ENCODE measurements at places on chromosomes 2 and 18.

GRCh38 chr18:75276818-75277609 is 66.4 kb downstream of the TSHZ1 start:
- DNase-seq, result no peak

GRCh38 chr2:55056024-55056521 is 5.8 kb upstream of the RTN4 start:
- no peak for DNase-seq

- DNase-seq, result no peak
Measured at GRCh38 chr2:7891312-7891711, 790.5 kb upstream of the ID2 start.

GRCh38 chr2:9310798-9311197 is 104.2 kb downstream of the ASAP2 start:
- DNase-seq, result no peak

DNA sequence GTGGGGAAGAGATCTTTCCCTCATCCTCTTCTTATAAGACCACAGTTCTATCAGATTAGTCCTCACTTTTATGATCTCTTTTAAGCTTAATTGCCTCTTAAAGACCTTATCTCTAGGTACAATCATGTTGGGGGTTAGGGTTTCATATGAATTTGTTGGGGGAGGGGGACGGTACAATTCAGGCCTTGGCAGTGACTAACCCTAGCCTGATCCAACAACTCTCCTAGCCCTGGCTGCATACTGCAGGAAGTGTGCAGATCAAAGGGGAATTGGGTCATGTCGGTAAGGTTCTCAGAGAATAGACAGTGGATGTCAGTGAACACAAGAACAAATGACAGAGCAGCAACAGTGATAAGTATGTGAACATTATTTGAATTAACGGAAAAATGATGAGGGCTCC is 16.4 kb downstream of the CAPN13 start:
- DNase-seq, result no peak

GRCh38 chr2:41137031-41137430 is 685.1 kb upstream of the SLC8A1 start:
- DNase-seq, result no peak

GRCh38 chr2:100924122-100924519 is 78.0 kb upstream of the RPL31 start:
- DNase-seq, result no peak

- no peak for DNase-seq
Measured at GRCh38 chr2:101850991-101851390, 140.8 kb upstream of the IL1R2 start.

DNA sequence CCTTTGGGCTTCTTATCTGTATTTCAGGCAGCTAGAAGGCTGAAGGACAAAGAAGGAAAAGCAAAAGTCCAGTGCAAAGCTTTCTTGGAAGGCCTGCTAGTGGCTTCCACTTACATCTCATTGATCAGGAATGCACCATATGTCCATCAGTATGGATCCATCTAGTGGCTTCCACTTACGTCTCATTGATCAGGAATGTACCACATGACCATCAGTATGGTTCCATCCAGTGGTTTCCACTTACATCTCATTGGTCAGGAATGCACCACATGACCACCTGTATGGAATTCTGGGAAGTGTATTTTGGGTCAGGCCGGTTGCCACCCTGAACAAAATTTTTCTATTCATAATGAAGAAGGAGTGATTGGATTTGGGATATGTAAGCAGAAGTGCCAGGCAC is 70.6 kb downstream of the LYPD6 start:
- no peak for DNase-seq

GRCh38 chr2:56170988-56171387 is 12.8 kb upstream of the CCDC85A start:
- no peak for DNase-seq

GRCh38 chr2:186992597-186992996 is 143.6 kb upstream of the ZSWIM2 start:
- DNase-seq, result no peak

- no peak for DNase-seq
Measured at GRCh38 chr2:49129034-49129433, 25.3 kb downstream of the FSHR start.

DNA sequence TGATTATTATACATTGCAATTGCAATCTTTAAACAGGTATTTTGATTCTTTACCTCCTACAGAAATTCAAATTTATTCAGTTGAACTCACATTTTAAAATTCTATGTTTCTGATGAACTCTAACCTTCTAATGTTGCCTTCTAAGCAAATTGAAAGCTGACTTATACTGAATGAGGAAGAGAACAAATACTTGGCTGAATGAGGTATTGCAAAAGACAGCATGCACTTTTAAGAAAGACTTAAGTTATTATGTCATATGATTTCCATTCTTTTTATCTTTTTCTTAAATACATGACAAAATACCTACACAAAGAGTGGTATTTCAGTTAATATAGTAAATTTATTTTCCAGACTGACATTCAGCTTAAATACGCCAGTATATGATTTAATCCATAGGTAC is 64.7 kb downstream of the FAM228A start:
- no peak for DNase-seq

DNA sequence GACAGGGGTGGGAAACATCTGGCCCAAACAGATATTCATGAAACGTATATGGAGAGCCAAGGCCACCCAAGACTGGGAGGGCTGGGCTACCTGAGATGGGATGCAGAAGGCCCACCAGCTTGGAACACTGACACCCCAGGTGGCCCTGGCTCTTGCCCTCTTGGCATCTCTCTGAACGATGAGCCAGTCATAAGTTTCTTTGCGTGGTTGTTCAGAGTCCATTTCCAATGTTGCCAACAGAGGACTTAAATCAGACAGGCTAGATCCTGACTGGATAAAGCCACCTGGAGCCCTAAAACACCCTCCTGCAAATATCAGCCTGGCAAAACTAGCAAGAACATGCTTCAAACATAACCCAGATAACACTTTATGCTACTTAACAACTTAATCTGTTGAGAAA is 42.6 kb downstream of the LPIN2 start:
- DNase-seq, result no peak

DNA sequence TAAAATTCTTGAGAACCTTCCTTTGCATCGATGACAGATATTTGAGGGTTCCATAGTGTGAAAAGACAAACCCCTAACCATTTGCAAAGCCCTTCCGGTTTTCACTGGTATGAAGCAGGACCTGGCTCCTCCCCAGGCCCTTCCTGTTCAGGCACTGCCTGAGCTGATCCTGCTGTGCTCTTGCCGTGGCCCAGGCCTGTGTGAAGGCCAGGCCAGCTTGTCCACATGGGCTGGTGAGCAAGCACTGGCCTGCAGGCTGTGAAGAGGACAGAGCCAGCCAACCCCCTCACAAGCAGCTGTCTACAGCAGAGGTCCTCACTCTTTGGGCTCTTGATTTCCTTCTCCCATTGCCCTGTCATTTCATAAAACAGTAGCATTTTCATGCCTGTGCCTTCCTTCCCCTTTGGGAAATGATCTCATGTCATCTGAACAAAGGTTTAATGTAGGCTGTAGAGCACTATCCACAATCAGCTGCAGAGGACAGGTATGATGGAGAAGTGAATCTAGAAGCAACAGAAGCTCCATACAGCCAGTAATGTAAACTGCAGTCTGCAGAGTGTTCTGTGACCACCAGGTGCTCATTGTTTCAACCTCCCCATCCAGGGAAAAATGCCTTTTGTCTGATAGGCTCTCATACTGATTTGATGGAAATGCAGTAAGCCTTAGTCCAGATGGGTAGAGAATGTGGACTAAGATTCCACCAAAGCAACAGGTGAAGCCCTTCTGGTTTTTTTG is 19.8 kb downstream of the MPHOSPH10 start:
- DNase-seq, result no peak

DNA sequence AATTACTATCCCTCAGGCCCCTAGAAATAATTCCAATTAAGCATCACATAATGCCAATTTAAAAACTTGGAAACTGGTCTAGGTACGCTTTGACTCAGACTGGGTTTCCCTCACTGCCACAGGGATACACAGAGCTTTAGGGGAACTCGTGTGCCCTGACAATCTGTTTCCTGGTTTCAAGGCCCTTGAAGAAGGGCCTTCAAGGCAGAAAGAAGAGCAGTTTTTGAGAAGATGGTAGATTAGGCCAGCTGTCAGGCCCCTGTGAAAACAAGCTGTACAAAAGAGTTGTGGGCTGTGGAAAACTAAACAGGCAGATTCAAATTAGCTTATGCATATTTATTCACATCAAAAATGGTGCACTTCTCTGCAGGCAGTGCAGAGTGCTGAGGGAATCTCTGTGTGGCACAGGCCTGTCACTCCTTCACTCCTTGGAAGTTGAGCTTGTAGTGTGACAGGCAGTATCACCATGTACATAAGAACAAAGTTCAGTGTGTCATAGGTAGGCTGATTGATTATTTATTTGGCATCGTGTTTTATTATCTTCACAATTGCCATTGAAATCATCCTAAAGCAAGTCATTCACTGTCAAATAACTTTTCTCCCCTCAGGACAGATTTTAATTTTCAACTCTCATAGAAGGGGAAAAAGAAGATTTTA is 614.4 kb upstream of the GYPC start:
- no peak for DNase-seq

GRCh38 chr2:180699657-180700361 is 280.6 kb upstream of the UBE2E3 start:
- no peak for DNase-seq

DNA sequence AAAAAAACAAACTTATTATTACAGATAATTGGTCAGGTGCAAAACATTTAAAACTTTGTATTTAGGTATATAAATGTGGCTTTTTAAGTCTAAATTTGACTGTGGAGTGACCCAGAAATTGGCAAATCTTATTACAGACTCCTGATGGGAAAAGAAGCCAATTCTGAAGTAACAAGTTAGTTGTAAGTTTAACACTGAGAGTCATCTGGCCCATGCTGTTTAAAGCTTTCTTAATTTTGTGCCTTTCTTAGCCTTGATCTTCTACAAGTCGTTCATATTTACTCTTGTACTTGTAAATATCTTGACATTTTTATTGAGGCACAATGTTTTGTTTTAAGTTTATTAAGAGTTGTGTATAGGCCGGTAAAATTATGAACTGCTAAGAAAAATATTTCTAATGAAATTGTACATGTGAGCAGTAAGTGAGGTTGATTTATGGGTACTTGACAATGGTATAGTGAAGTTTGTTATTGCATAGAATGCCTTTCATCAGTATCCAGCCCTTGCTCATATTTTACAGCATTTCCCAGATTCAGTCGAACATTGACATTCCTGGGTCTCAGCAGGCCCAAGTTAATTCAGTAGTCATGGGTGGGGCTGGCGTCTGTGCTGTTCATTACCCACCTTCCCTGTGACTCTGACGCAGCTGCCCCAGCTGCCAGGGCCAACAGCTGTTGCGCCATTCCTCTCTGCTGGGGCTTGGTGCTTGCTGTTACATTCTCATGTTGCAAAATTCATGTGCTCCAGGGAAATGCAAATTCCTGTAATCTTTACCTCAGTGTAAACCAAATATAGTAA is 121.4 kb downstream of the ZNF236 start:
- no peak for DNase-seq

DNA sequence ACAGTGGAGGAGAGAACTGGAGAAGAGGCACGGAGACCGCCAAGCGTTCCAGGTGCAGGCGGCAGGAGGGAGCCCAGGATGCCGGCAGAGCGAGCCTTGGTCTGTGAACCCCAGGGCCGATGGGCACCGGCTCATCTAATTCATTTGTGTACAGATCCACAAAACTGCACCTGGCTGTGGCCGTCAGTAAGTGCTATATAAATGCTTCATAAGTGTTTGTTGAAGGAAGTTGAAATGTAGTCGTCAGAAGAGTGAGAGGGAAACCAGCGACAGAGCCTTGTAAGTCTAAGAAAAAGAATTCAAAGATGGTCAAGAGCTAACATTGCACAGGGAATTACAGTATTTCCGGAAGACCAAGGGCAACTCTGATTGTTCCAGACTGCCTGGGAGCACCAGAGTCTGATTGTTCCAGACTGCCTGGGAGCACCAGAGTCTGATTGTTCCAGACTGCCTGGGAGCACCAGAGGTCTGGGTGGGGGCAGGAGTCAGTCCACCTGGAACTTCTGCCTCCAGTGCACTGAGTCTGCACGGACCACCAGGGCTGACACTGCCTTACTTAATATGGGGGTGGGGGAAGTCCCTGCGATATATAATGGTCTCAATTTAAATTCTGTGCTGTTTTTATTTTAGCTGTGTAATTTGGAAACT is 112.3 kb downstream of the BCL2 start:
- DNase-seq, result peak; percentile 98

DNA sequence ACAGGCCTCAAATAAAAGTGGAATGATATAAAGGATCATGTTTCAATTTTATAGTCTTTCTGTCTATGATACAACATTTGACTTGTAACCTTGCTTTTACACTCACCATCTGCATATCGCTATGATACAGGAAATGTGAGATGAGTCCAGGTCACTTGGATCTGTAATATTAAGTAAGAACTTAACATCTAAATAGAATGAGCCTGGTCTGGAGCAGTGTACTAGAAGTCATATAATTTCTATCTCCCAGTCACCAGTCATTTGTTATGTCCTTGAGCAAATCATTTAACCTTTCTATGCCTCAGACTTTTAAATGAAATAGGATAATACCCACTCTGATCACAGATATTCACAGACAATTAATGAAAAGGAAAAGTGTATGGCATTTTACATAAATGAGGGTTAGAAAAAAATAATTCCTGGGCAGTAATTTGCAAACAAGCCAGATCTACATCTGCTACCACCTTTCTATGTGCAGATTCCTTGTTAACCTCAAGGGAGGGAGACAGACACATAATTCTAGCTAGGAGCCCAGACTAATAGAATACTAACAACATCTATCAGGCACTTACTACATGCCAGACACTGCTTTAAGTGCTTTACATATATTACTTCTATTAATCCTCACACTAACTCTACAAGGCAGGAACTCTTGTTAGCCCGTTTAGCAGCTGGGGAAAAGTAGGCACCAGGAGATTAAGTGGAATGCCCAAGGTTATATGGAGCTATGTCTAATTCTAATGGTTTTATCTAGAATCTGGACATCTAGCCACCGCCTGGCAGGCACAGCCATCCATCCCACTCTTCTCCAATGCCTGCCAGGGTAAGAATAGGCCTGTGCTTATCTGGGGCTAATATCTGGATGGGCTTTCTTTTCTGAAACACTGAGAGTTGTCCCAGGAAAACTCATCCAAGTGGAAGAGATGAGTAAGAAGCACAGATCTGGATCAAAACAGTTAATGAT is 313.6 kb upstream of the CDH20 start:
- no peak for DNase-seq

DNA sequence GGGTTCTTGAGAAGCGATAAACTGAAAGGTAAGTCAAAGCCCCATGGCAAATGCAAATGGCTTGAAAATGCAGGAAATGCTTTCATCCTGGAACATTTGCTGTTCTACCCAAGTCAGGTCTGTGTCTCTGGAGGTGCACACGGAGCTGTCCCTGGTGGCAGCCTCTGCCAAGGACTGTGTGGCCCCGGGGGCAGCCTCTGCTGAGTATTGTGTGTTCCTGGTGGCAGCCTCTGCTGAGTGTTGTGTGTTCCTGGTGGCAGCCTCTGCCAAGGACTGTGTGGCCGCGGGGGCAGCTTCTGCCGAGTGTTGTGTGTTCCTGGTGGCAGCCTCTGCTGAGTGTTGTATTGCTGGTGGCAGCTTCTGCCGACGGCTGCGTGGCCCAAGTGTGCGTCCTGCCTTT is 135.6 kb upstream of the ALKAL2 start:
- no peak for DNase-seq

GRCh38 chr2:8548619-8549150 is 133.2 kb upstream of the ID2 start:
- no peak for DNase-seq

GRCh38 chr2:78541088-78541450 is 484.4 kb upstream of the REG3G start:
- DNase-seq, result no peak

GRCh38 chr2:211162911-211163310 is 606.5 kb downstream of the CPS1 start:
- DNase-seq, result no peak

GRCh38 chr2:212028798-212029394 is 509.7 kb downstream of the ERBB4 start:
- no peak for DNase-seq
